ENCODE measurements at places on chromosomes 2 and 18. TPM values are rescaled to one million over a fixed set of nuclear protein-coding genes. Genes with fewer than 3 reads are reported as not detected.

- DNase-seq = no peak
These were observed 1.9 kb upstream of the NMUR1 start for GRCh38 chr2:231531883-231532755.

- DNase-seq = no peak
These were observed 1.6 kb downstream of the DSC2 start for GRCh38 chr18:31100436-31101182.

DNA sequence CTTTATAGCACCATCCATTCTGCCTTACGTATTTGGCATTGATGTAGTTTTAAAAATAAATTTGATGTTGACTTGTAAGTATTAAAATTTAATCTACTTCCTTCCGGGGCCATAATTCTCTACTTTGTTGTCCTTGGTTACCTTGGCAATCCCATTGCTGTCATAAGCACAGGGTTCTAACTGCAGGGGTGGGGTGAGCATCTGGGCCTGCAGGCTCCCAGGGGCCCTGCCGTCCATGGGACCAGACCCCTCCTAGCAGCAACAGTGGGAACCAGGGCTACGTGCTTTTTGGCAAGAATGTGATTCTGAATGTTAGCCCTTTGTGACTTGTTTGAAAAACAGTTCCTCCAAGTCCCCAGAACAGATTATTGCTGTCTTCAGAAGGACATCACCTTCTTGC, 4.9 kb downstream of the ASAP2 start:
- no peak for DNase-seq

GRCh38 chr2:116499389-116499788, 1315.1 kb upstream of the DDX18 start:
- DNase-seq = no peak

DNA sequence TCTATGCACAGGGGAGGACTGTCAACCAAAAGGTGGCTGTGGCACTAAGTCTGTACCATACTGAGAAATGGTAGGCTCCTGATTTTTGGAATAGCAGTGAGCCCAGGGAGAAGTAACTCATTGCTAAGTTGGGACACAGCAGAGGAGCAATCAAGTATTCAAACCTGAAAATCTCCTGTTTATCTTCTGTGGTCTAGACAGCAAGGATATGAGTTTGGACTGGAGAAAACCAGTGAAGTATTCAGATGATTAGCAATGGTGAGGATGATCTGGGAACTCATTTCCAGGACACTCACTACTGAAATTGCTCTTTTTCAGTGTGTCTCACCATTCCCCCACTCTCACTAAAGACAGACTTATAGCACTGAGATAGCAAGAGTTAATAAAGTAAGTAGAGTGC, 112.0 kb downstream of the GULP1 start:
- DNase-seq = no peak

GRCh38 chr2:45944074-45944473, 292.6 kb downstream of the PRKCE start:
- DNase-seq = no peak

DNA sequence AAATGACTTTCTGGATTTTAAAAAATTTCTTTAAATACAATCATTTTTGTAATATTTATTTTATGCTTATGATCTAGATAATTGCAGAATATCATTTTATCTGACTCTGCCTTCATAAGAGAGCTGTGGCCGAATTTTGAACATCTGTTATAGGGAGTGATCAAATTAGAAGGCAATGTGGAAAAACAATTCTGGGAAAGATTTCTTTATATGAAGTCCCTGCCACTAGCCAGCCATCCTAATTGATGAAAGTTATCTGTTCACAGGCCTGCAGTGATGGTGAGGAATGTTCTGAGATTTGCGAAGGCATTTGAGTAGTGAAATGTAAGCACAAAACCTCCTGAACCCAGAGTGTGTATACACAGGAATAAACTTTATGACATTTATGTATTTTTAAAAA, 79.5 kb downstream of the ITGA4 start:
- DNase-seq = no peak

GRCh38 chr2:29663268-29663667, 258.1 kb downstream of the ALK start:
- no peak for DNase-seq

DNA sequence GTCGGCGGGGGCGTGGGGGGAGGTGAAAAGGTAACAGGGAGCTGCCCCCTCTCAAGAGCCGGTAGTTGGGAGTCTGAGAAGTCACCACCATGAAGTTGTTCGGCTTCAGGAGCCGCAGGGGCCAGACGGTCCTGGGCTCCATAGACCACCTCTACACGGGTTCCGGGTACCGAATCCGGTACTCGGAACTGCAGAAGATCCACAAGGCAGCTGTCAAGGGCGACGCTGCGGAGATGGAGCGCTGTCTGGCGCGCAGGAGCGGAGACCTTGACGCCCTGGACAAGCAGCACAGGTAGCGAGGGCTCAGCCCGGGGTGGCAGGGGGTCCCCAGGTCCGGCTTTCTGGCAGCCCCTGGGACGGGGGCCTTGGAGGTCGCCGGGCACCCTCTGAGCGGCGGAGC, 47.1 kb upstream of the ZNF519 start:
- DNase-seq = no peak

DNA sequence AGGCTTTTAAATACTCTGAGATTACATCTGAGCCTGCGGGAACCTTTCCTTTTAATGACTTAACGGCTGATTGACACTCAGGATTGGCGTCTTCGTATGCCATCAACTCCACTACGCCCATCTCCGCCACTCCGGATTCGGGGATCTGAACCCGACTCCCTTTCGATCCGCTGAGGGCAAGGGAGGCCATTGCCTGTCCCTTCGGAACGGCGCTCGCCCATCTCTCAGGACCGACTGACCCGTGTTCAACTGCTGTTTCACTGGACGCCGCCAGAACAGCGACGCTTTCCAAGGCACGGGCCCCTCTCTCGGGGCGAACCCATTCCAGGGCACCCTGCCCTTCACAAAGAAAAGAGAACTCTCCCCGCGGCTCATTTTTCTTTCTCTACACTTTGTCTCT, 90.4 kb downstream of the PID1 start:
- no peak for DNase-seq

DNA sequence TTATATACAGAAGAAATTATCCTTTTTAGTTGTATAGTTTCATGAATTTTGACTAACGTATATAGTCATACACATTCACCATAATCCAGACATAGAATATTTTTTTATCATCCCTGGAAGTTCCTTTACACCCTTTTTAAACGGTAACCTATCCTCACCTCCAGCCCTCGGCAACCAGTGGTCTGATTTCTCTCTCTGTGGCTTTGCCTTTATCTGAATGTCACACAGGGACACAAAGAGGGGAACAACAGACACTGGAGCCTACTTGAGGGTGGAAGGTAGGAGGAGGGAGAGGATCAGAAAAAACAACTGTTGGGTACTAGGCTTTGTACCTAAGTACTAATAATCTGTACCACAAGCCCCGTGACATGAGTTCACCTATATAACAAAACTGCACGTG, 191.9 kb downstream of the MC4R start:
- DNase-seq = no peak

- DNase-seq = no peak
These were observed 31.3 kb upstream of the TMEM131 start for GRCh38 chr2:98026927-98027522.

DNA sequence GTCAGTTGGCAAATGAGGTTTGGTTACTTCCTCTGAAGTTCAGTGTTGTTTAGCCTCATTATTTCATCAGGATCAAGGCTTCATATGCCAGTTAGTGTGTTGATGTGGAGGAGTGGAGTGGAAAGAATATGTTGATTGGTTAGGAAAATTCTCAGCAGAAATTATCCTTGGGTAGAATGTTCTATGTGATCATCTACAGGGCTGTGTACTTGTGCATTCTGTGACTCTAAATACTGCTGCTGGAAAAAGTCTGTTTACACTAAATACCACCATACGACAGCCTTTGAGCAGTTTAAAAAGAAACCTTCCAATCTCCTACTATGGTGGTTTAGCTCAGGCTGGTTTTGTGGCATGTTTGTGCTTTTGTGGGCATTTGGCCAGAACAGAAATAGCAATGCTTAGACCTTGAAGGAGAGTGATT, 25.8 kb downstream of the CAB39 start:
- no peak for DNase-seq

DNA sequence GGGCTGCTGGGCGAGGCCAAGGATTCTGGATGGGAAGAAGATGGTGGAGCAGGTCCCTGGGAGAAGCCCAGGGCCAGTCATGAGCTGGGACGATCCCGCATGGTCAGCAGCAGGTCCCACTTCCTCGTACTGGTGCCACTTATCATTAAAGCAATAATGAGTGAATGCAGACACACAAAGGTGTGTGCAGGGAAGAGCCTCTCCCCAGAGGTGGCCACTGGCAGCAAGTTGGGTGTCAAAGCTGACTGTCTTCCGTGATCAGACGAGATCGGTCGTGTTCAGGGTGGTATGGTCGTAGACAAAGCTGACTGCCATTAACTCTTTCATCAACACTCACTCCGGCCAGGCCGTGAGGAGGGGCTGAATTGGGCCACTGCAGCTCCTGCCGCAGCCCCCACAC, 10.3 kb upstream of the ARHGEF4 start:
- no peak for DNase-seq

- DNase-seq = no peak
These were observed 36.4 kb downstream of the FLACC1 start for GRCh38 chr2:201320701-201321100.

Gene NRP2
- total RNA-seq = 3.8 TPM

Gene TMEM200C
- total RNA-seq = not detected

Gene NT5DC4
- not detected for total RNA-seq

Gene PSTPIP2
- total RNA-seq = 15.3 TPM

Gene CRYGA
- total RNA-seq = not detected

Gene CREB1
- total RNA-seq = 85.4 TPM

Gene NEB
- total RNA-seq = 0.05 TPM
